AG20443 (cell line): ENCODE measurements at places on chromosomes 12 and 14.

GRCh38 chr14:61710853-61711817, 15.8 kb downstream of the HIF1A start:
- no peak for DNase-seq

- DNase-seq: peak; percentile 70
These were observed 92.5 kb downstream of the DPF3 start for GRCh38 chr14:72801381-72801812.

DNA sequence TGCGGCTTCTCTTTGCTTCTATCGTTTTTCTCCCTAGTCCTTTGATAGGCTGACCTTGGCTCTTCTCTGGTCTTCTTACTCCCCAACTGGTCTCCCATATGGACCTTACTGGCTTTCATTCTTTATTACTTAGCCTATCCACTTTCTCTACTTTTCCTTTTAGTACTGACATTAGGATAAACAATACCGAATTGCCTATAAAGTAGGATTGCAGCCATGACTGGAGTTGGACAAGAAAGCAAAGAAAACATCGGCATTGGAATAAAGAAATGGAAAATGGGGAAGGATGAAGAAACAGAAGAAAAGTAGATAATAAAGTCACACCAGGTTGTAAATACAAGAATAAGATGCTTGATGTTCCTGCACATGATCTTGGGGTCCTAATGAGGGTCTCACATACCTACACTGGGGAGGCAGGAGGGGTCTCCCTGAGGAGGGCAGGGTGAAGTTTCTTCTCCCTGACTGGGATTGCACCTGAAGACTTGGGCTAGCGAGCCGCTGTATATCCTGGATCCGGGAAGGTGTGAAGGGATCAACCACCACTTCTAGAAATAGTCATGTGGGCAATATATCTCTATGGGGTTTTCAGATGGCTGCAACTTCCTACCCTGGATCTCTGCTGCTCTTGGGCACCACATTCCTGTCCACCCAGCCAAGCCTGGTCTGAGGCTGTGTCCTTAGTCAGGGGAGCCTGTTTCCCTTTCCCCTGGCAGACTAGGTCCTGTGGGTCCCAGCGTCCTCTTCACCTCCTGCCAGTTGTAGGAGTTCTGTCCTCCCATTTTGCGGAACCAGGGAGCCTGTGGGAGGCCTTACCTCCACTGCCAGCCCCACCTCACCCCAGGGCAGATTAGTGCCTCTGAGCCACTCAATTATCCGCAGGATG, 13.1 kb downstream of the NKX2-1 start:
- no peak for DNase-seq

DNA sequence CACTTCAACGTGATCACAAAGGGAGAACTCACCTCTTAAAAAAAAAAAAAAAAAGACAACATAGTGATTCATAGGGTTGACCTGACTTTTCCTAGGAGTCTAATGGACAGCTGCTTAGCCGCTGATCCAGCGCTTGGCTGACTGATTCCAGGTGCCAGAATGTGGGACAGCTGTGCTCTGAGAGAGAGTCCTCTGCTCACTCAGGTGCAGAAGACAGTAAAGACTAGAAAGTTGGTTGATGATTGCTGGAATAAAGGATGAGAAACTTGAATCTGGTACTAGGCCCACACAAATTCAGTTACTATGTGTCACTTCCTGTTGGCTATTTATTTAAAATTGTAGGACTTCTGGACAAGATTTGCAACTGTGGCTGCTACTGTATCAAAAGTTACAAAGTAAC, 229.4 kb downstream of the CHST11 start:
- peak; percentile 51 for DNase-seq

- DNase-seq: no peak
These were observed 1035.9 kb downstream of the TRHDE start for GRCh38 chr12:73308079-73308478.

GRCh38 chr14:93132472-93133065, 16.8 kb upstream of the ITPK1 start:
- DNase-seq: peak; percentile 43

DNA sequence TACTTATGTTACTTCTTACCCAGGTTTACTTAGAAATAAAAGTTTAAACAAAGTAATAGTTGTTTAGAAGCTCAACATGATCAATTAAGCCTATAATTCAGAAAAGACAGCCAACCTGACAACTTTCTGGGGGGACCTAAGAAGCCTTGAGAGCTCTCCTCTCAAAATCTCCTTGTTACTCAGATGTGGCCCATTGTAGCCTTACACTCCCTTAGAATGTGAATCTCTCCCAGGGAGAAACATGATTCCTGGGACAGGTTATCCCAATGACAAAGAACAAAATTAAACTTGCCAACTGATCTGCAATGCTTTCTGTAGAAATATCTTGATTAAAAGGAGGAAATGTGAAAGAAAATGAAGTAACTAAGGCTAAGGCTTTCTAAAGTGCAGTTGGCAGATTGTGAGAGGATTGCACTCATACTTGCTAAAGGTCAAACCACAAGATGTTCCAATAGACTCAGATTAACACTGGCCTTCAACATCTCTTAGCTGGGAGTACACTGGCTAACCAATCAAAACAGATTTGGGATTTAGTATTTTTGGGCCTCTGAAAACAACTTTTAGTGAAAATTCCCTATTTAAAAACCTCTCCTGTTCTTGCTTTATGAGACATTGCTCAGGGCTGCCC, 72.3 kb upstream of the TMX1 start:
- peak; percentile 40 for DNase-seq

DNA sequence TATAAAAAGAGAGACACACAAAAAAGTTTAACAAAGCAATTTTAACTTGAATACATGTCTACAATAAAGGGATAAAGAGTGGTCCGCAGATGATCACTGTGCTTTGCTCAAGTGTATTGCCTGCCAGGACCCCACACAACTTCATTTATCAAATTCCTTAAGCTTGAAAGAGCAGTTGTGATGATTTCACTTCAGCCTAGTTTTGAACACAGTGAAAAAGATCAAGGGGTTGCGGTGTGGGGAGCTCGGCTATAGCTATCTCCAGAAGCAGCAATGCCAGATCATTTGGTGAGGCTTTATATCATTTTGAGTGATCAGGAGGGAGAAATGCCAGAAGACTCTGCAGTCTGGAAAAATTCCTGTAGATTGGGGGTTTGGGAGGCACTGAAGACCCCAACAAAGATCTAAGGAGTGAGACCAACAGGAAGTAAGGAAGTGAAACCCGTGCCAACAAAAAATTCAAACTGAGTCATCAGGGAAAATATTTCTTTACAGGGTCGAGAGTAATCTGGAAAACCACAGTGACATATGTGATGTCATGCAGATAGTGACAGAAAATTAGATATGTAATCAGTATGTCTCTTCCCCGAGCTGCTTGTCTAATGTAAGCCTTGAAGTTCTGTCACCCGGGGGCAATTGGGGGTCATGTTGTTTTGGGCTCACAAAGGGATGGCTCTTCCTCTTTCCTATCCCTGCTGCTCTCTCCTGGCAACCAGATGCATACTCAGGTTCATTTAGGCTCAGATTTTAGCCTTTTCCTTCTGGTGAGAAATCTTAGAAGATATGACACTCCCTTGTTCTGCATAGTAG, 221.8 kb downstream of the MSRB3 start:
- DNase-seq: no peak
